Activated T-cell treated with anti-CD3 and anti-CD28 coated beads, Interleukin-2, amount 50 U/mL, for 72 hours (primary cell): ENCODE measurements at places on chromosomes 2 and 18. TPM values are rescaled to one million over a fixed set of nuclear protein-coding genes. Genes with fewer than 3 reads are reported as not detected.
A peak's percentile ranks its signal among the peaks of the same experiment; 100 is the strongest.

SLC9A4 gene
- total RNA-seq = not detected

IL36G gene
- total RNA-seq = not detected

ARHGAP15 gene
- 111 TPM for total RNA-seq

GRCh38 chr2:190722061-190722759 lies 73.3 kb downstream of the NAB1 start:
- DNase-seq = peak; percentile 56
- H3K27me3 ChIP-seq = no peaks in the 10 kb centered on the region
- peaks cover 88% of the 10 kb centered on the region for H3K4me1 ChIP-seq
- peaks cover 5% of the 10 kb centered on the region for H3K36me3 ChIP-seq

GRCh38 chr2:68031542-68032160 lies 31.2 kb downstream of the C1D start:
- no peak overlapping the region for H3K4me3 ChIP-seq
- no peaks in the 10 kb centered on the region for H3K27me3 ChIP-seq
- no peaks in the 10 kb centered on the region for H3K36me3 ChIP-seq
- peak; percentile 5 for DNase-seq

DNA sequence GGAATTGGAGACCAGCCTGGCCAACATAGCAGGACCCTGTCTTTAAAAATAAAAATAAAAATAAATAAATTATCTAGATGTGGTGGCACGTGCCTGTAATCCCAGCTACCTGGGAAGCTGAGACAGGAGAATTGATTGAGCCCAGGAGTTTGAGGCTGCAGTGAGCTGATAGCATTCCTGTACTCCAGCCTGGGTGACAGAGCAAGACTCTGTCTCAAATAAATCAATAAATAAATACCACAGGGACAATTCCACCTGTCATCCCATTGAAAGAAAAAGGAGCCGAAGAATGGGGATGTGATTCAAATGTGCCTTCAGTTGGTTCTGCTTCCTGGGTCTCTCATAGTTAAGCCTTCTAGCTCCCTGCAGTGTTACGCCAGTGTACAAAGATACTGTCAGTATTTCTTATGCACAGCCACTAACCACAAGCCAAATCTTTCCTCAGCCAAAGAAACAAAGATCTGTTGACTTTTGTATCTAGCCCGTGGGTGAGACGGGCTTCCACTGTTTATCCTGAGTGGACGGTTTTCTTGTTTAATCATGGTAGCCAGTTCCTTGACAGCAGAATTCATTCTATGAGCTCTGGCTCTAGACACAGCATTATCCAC lies 12.6 kb downstream of the LGALSL start:
- H3K4me1 ChIP-seq = no peaks in the 10 kb centered on the region
- no peaks in the 10 kb centered on the region for H3K36me3 ChIP-seq
- H3K4me3 ChIP-seq = no peak overlapping the region
- no peak overlapping the region for H3K27ac ChIP-seq
- peaks cover 12% of the 10 kb centered on the region for H3K27me3 ChIP-seq
- no peak for DNase-seq

DNA sequence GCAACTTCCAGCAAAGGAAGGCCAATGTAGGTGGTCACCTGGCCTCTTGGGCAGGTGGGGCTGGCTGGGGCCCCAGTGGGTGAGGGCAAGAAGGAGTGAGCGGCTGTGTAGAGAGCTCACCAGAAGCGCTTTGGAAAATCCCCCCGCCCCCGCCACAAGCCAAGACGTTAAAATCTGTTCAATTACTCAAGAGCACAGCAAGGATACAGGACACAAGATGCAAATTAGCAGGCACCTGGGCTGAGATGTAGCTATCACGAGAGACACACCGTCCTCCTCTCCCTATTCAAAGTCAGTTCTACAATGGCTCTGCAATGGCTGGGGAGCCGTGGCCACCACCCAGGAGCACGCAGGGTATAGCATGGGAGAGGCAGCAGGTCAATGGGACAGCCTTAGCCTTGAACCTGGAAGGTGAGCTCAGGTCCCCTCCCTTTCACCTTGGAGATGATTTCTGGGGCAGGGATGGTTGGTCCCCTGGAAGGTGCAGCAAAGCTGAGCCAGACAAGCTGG lies 38.5 kb upstream of the GPR17 start:
- DNase-seq = no peak
- no peak overlapping the region for H3K4me3 ChIP-seq
- no peak overlapping the region for H3K27ac ChIP-seq
- H3K36me3 ChIP-seq = peaks cover 5% of the 10 kb centered on the region

DNA sequence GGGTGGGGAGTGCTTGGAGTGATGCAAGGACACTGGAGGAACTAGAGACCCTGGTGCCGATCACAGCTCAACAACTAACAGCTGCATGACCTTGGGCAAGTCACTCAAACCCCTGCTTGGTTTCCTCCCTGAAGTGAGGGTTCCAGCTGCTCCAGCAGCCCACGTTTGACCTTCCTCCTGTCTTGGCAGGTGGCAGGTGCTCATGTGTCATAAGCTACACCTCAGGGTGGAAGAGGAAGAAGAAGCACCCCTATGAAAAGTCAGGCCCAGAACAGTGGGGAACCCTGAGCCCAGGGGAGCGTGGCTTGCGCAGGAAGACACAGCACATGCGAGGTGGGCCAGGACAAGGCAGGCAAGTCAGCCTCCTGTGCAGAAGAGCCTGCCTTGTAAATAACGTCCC lies 42.4 kb downstream of the MRPL35 start:
- no peaks in the 10 kb centered on the region for H3K27me3 ChIP-seq
- DNase-seq = no peak
- no peak overlapping the region for H3K27ac ChIP-seq
- no peaks in the 10 kb centered on the region for H3K36me3 ChIP-seq

- H3K27me3 ChIP-seq = no peaks in the 10 kb centered on the region
- H3K36me3 ChIP-seq = no peaks in the 10 kb centered on the region
- DNase-seq = no peak
- H3K4me1 ChIP-seq = no peaks in the 10 kb centered on the region
These were observed 248.5 kb downstream of the HAUS1 start for GRCh38 chr18:46352520-46353250.

FBXO36 gene
- total RNA-seq = 1.7 TPM

DNA sequence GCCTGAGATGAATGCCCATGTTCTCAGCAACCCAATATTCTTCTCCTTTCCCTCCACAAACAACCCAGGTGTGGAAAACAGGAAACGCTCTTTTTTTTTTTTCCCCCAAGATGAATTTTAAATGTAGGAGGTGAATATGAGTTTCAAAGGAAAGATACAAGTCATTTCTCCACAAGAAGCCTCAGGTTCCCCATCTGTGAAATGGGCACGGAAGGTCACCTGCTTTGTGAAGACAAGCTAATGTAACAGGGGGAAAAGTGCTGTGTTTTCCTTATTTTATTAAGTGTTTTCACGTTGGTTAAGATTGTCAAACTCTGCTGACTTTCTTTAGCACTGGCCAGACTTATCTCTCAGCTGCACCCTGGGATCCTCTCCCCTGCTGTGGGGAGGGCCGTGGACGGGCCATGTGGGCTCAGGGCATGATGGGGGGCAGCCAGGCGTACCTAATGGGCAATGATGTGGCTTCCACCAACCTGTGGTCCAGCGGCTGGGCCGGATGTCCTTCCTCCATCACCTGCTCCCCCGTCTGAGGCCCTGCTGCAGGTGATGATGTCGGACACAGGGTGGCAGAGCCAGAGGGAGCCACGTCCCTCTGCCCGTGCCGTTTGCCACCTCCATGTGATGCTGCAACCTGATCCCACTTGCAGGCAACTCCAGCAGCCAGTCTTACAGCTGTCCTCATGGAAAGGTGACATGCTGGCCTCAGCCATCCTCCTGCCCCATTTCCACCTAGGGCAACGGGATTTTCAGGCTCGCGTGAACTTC lies 130.0 kb upstream of the PXDN start:
- no peak overlapping the region for H3K4me3 ChIP-seq
- DNase-seq = no peak
- H3K36me3 ChIP-seq = no peaks in the 10 kb centered on the region
- H3K27me3 ChIP-seq = peaks cover 7% of the 10 kb centered on the region

REEP1 gene
- 0.38 TPM for total RNA-seq

- no peak overlapping the region for H3K4me3 ChIP-seq
- H3K4me1 ChIP-seq = no peaks in the 10 kb centered on the region
- DNase-seq = no peak
- H3K36me3 ChIP-seq = peaks cover 15% of the 10 kb centered on the region
These were observed 13.7 kb downstream of the ADRA2B start for GRCh38 chr2:96102596-96103186.

ERFE gene
- total RNA-seq = 0.88 TPM

GRCh38 chr2:206116278-206116677 lies 30.3 kb upstream of the INO80D start:
- H3K27me3 ChIP-seq = no peaks in the 10 kb centered on the region
- no peak for DNase-seq
- no peak overlapping the region for H3K4me3 ChIP-seq
- H3K36me3 ChIP-seq = peaks cover 21% of the 10 kb centered on the region
- no peak overlapping the region for H3K27ac ChIP-seq

DNA sequence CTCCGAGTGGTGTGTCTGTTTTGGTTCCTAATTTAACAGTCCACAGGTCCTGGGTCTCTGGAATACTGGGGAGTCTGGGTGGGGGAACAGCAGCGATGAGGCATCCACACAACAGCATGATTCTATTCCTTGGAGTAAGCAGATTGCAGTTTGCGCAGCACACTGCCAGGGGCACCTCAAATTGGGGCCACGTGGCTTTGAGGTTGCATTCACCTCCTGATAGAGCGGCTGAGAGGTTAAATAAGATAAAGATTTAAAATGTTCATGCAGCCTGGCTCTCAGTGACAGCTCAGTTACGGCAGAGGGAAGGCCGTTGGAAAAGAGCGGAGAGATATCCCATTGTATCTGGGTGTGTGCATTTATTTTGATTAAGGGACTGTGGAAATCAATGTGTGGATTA lies 202.3 kb downstream of the ASB1 start:
- H3K4me3 ChIP-seq = no peak overlapping the region
- no peak for DNase-seq
- no peaks in the 10 kb centered on the region for H3K27me3 ChIP-seq
- no peaks in the 10 kb centered on the region for H3K4me1 ChIP-seq
- H3K27ac ChIP-seq = no peak overlapping the region

DNA sequence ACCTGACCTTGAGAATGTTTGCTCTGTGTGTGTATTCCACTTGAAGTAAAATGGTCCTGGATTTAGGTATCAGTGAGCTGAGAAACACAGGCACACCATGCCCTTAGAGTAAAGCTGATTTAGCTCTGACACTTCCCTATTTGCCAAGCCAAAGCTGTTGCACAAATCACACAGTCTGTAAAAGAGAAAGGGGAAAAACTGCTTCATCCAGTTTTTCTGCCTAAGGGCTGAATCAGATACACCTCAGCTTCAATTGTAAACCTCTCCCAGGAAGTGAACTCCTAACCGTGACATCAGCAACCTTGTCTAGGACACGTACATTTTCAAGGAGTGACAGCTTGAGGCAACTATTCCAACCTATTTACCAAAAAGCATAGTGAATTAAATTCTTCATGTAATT lies 150.4 kb downstream of the NR4A2 start:
- H3K36me3 ChIP-seq = no peaks in the 10 kb centered on the region
- H3K27ac ChIP-seq = no peak overlapping the region

GRCh38 chr18:9653390-9653789 lies 39.0 kb upstream of the PPP4R1 start:
- no peak overlapping the region for H3K4me3 ChIP-seq
- H3K27me3 ChIP-seq = no peaks in the 10 kb centered on the region
- no peaks in the 10 kb centered on the region for H3K4me1 ChIP-seq
- H3K27ac ChIP-seq = no peak overlapping the region
- DNase-seq = no peak

ASIC4 gene
- total RNA-seq = 0.19 TPM

CPLX4 gene
- total RNA-seq = not detected

DNA sequence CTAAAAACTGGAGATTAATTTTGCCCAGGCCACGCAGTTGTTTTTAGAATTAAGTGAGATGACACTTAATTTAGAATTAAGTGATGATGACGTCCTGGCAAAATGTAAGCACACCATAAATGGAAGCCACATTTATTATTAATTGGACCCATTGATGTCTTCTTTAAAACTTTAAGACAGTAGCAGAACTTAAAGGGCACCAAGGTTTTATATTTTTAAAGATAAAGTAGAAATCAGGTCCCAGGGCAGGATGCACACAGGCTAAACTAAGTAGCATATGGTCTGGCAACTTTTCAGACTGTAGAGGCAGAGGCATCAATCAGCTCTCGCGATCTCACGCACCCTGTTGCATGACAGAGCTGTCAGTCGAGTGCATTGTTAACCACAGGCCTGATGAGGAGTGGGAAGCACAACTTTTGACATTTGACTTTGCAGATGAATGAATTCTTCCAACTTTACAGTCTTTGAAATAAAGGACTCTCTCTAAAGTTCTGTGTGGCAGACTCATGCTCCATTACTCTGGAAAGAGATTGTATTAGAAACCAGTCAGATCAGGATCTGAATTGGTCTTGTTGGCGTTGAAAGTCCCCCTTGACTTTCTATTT lies 232.4 kb downstream of the CD226 start:
- no peak overlapping the region for H3K27ac ChIP-seq
- H3K36me3 ChIP-seq = peaks cover 4% of the 10 kb centered on the region
- H3K4me1 ChIP-seq = no peaks in the 10 kb centered on the region
- H3K27me3 ChIP-seq = no peaks in the 10 kb centered on the region
- no peak for DNase-seq

DNA sequence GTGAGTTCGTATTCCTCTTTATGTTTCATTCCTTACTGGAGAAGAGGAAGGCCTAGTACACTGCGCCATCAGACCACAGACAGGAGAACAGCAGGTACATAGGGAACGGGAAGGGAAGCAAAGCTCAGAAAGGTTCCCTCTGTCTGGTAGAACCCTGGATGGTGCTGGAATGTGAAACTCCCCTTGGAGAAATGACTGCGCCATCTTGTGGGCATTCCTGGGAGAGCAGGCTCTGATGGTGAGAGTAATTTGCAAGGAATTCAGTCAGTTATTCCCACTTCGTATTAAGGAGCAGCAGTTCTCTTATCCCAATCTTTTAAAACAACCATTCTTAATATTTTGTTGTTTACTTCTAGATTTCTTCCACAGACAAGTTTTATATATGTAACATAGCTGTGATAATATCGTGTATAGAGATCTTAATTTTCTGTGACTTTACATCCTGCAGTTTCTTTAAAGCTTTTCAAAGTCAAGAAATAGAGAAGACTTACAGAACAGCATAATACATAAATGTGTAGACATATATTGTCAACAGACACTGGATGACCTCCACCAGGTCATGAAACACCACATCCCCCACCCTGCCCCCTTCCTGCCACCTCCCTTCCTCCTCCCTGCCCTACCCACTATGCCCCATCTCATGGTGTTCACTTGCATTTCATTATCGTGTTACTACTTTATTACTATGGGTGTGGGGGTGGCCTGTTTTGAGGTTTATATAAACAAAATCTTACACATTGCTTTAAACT lies 83.9 kb downstream of the ARHGEF4 start:
- H3K27me3 ChIP-seq = no peaks in the 10 kb centered on the region
- H3K4me1 ChIP-seq = no peaks in the 10 kb centered on the region
- H3K4me3 ChIP-seq = no peak overlapping the region
- DNase-seq = peak; percentile 48
- H3K27ac ChIP-seq = no peak overlapping the region
- no peaks in the 10 kb centered on the region for H3K36me3 ChIP-seq

DNA sequence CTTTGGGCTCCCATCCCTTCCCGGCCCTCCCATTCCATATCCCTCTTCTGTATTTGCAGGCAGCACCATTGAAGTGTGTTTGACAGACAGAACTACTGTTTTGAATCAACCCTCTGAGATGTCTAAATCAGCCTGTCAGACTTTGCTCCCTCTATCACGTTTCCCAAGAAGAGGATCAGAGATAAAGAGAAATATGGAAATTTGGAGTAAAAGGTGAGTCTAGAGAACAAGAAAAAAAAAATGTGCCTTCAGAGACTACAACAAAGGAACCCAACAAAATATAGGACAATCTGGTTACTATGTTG lies 133.4 kb upstream of the NCK2 start:
- no peak overlapping the region for H3K27ac ChIP-seq
- DNase-seq = no peak
- H3K4me1 ChIP-seq = no peaks in the 10 kb centered on the region
- H3K27me3 ChIP-seq = no peaks in the 10 kb centered on the region
- no peak overlapping the region for H3K4me3 ChIP-seq
